Smooth muscle cell of trachea (primary cell): ENCODE measurements at places on chromosomes 7 and 10. TPM values are rescaled to one million over a fixed set of nuclear protein-coding genes. Genes with fewer than 3 reads are reported as not detected.

The DHTKD1 gene
- 23.1 and 36.7 TPM in 2 replicates for total RNA-seq

The EN2 gene
- not detected in 2 replicates for total RNA-seq

The DNAH11 gene
- total RNA-seq: under 0.01 and 1.5 TPM in 2 replicates

The BTBD16 gene
- total RNA-seq: 0.15 TPM in 1 of 2 replicates, not detected in the other

The MTURN gene
- 18.9 and 20.2 TPM in 2 replicates for total RNA-seq

The FHIP2A gene
- 26.5 and 27.5 TPM in 2 replicates for total RNA-seq

The CALHM1 gene
- total RNA-seq: not detected in 2 replicates

The ELN gene
- 4.4 and 7.8 TPM in 2 replicates for total RNA-seq

The LRRC18 gene
- under 0.01 and 0.29 TPM in 2 replicates for total RNA-seq

The SLC16A12 gene
- total RNA-seq: under 0.01 and 0.17 TPM in 2 replicates

The DMBT1 gene
- under 0.01 TPM in 2 replicates for total RNA-seq

The FOXI2 gene
- not detected in 2 replicates for total RNA-seq

The C10orf67 gene
- total RNA-seq: under 0.01 and 0.44 TPM in 2 replicates
